Frontal cortex (tissue), 4 donors: ENCODE measurements at places on chromosomes 16 and 17.

DNA sequence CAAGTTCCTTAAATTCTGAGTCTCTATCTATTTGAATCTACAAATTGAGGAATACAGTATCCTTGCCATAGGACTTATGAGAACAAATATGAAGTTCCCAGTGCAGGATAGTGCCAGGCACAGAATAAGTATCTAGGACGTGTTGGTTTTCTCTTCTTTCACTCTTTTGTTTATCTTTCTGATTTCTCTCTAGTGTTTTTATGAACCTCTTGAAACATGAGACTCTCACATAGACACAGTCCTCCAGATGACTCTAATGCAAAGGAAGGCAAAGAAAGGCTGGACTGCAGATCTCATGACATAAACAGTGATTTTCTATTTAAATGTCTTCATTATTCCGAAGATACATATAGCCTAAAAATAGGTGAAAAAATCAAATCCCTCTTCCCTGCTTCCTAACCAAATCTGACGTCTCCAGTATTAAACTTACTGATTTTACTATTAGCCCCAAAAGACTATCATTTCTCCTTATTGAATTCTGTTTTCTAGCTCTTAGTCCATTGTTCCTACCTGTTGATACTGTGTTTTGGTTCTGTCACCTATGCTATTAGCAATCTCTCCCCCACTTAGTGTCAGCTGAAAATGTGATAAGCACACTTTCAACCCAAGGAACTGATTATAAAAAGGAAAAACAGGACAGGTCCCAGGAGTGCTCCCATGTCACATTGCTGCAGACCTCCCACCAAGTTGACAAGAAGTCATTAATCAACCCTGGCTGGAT, 24.9 kb upstream of the ADAMTS18 start:
- no peak for DNase-seq

GRCh38 chr16:11194913-11195312, 61.1 kb downstream of the SOCS1 start:
- no peak for DNase-seq

GRCh38 chr17:35171834-35172233, 22.4 kb downstream of the SLC35G3 start:
- no peak for DNase-seq

GRCh38 chr16:84888450-84888849, 68.7 kb downstream of the CRISPLD2 start:
- no peak for DNase-seq

DNA sequence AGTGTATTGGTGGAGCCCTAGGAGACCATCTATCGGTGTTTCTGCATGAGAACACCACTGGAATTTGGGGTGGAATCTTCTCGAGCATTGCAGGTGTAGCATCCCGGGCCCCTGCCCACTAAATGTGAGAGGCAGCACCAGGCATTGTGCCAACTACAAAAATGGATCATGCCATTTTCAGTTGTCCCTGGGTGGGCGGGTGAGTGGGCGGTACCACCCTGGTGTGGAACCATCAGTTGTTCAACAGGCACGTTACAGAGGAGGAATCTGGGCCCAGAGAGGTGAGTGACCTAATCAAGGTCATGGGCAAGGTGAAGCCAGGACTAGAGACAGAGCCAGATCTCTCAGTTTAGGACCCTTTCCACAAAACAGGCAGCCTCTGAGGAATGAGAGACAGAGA, 8.8 kb downstream of the PIPOX start:
- DNase-seq: no peak

- no peak for DNase-seq
Measured at GRCh38 chr16:1909561-1910231, 8.5 kb downstream of the HS3ST6 start.

DNA sequence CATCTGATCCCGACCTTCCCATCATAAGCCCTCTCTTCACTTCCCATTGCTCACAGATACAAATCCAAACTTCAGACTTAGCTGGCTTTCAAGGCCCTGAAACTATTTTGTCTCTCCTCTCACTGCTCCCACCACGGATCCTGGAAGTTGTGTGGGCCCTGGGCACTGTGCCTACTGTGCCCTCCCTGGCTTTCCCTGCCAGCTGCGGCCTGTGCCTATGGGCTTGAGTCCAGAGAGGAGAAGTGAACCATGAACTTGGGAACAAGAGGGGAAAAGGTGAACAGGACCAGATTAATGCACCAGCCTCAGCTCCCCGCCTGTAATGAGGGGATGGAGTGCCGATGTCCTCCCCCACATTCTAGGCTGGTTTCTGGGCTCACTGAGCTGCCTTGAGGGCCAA, 18.9 kb upstream of the KCNJ12 start:
- no peak for DNase-seq

- no peak for DNase-seq
Measured at GRCh38 chr17:11589716-11590115, 8.6 kb upstream of the DNAH9 start.

GRCh38 chr17:41691031-41691777, 2.5 kb downstream of the EIF1 start:
- no peak for DNase-seq

DNA sequence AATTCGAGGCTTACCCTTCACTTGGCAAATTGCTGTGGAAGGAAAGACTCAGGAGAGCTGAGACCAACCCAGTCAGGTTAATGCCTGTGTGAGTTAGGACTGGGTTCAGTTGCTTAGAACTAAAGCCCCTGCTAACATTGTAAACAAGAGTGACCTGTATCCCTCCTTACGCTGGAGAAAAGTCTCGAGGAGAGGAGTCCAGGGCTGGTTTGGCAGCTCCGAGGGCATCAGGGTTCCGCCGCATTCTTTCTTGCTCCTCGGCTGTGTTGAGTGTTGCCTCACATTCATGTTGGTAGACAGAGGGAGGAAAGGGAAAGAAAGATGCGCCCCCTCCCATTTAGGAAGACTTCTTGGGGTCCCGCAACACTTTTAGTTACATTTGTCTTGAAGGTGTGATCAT, 18.5 kb downstream of the VPS35L start:
- DNase-seq: no peak
